ENCODE measurements at places on chromosomes 1 and 21.

DNA sequence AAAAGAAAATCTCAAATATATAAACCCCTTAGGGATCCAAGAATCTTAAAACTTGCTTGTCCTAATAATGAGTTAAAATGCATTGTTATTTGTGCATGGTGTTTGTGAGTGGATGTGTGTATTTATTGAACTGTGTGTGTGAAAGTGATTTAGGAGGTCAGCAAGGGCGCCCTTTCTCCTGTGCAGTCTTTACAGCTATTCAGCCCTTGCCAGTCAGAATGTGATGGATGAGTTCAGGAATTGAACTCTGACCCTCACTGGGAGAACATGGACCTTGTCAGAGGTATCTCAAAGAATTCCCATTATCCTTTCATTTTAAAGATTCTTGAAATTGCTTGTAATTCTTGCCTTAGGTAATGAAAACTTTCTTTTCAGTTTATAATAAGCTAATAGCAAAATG is 493.0 kb upstream of the ADGRL4 start:
- no peaks in the 10 kb centered on the region for H3K27me3 ChIP-seq
- H3K36me3 ChIP-seq, result no peaks in the 10 kb centered on the region
- H3K4me3 ChIP-seq, result no peak overlapping the region
- no peak overlapping the region for H3K27ac ChIP-seq
- no peaks in the 10 kb centered on the region for H3K4me1 ChIP-seq

DNA sequence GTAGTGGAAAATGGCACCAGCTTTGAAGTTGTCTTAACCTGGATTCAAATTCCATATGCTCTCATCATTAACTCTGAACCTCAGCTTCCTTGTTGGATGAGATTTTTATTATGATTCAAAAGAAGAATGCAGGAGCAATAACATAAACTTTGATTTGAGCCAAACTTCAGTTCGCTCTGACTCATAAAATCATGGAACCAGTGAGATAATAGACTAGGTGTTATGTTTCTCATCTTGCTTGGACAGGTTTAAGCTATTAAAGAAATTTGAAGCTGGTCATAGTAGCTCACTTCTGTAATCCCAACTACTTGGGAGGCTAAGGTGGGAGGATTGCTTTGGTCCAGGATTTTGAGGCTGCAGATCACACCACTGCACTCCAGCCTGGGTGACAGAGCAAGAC is 172.8 kb downstream of the CLEC20A start:
- H3K36me3 ChIP-seq, result no peaks in the 10 kb centered on the region
- DNase-seq, result no peak
- H3K4me1 ChIP-seq, result no peaks in the 10 kb centered on the region
- H3K27me3 ChIP-seq, result no peaks in the 10 kb centered on the region
- H3K4me3 ChIP-seq, result no peak overlapping the region
- no peak overlapping the region for H3K27ac ChIP-seq

- no peak for DNase-seq
- no peaks in the 10 kb centered on the region for H3K27me3 ChIP-seq
- peaks cover 21% of the 10 kb centered on the region for H3K4me1 ChIP-seq
- no peak overlapping the region for H3K4me3 ChIP-seq
- no peaks in the 10 kb centered on the region for H3K36me3 ChIP-seq
- no peak overlapping the region for H3K27ac ChIP-seq
These were observed 60.5 kb upstream of the CSF1 start for GRCh38 chr1:109850194-109850593.

- H3K4me3 ChIP-seq, result no peak overlapping the region
- H3K27ac ChIP-seq, result no peak overlapping the region
- no peaks in the 10 kb centered on the region for H3K27me3 ChIP-seq
- H3K36me3 ChIP-seq, result no peaks in the 10 kb centered on the region
- peaks cover 4% of the 10 kb centered on the region for H3K4me1 ChIP-seq
These were observed 30.5 kb upstream of the FGGY start for GRCh38 chr1:59266180-59266926.
